ENCODE measurements at places on chromosomes 3 and 15. TPM values are rescaled to one million over a fixed set of nuclear protein-coding genes. Genes with fewer than 3 reads are reported as not detected.

- H3K27ac ChIP-seq = no peak overlapping the region
- peaks cover 9% of the 10 kb centered on the region for H3K4me1 ChIP-seq
- no peak overlapping the region for H3K4me3 ChIP-seq
- H3K27me3 ChIP-seq = no peaks in the 10 kb centered on the region
- H3K36me3 ChIP-seq = peaks cover 1% of the 10 kb centered on the region
Observed at GRCh38 chr15:68346979-68347378, 69.4 kb downstream of the FEM1B start.

DNA sequence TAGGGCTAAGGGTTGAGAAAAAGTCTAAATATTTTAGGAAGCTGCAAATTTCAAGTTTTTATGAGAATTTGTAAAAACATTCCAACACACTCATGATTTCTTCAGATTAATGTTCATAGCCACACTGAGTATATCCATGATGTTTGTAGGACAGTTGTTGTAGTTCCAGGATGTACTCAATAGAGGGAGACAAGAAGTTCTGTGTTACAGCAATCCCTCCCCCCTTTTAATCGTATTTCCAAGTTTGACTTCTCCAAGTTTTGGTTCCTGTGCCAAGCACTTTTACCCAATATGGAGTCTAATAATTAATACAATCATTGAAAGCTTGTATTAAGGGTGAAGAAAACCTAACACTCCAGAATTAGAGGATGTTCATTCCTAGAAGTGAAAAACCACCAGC is 143.4 kb downstream of the FEZF2 start:
- no peaks in the 10 kb centered on the region for H3K36me3 ChIP-seq
- DNase-seq = no peak
- no peak overlapping the region for H3K4me3 ChIP-seq
- H3K27me3 ChIP-seq = no peaks in the 10 kb centered on the region

GRCh38 chr3:43132193-43132592 is 26.3 kb upstream of the POMGNT2 start:
- H3K4me3 ChIP-seq = no peak overlapping the region
- H3K36me3 ChIP-seq = no peaks in the 10 kb centered on the region
- no peak overlapping the region for H3K27ac ChIP-seq
- peaks cover 3% of the 10 kb centered on the region for H3K27me3 ChIP-seq
- DNase-seq = no peak
- H3K4me1 ChIP-seq = no peaks in the 10 kb centered on the region

DNA sequence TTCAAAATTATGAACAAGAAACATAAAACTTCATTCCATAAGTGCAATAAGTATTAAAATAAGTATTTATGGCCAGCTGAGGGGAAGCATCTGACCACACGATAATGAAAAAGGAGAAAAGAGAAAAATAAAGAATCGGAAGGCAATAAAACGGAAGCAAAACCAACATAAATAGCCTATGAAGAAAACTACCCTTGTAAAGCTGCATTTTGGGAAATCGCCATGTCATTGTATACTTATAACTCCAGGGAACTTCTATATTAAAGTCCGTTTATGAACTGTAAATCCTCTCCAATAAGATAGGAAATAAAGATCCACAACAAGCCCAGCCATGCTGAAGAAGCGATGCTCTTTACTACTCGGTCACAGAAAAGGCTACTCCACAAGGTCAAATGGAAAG is 47.7 kb downstream of the MORC1 start:
- H3K4me3 ChIP-seq = no peak overlapping the region
- no peaks in the 10 kb centered on the region for H3K36me3 ChIP-seq

DNA sequence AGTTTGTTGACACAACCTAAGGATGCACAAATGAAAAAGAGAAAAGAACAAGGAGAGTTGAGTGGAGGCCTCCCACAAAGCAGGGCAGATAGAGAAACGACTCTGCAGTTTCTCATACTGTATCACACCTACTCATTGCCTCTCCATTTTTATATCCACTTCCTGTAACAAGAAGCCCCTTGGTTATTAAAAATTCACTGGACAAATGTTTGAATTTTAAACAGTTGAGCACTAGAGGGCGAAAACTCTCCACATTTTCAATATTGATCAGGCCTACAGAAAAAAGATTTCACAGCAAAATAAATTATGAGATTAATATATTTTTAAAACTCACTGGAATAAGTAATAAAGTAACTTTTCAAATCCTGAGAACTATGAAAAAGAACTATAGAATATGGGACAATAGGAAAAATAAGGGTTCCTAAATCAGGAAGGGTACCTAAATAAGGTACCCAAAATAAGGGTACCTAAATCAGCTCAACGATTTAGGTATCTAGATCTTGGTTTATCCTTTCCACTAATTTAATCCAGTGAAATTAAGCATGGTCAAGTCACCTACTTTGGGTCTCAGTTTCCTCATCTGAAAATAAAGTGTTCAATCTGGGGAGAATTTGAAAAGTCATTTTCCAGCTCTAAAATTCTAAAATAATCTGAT is 47.0 kb upstream of the PPIB start:
- H3K27me3 ChIP-seq = no peaks in the 10 kb centered on the region
- no peak overlapping the region for H3K27ac ChIP-seq
- peak; percentile 60 for DNase-seq
- peaks cover 17% of the 10 kb centered on the region for H3K36me3 ChIP-seq
- H3K4me3 ChIP-seq = no peak overlapping the region

DNA sequence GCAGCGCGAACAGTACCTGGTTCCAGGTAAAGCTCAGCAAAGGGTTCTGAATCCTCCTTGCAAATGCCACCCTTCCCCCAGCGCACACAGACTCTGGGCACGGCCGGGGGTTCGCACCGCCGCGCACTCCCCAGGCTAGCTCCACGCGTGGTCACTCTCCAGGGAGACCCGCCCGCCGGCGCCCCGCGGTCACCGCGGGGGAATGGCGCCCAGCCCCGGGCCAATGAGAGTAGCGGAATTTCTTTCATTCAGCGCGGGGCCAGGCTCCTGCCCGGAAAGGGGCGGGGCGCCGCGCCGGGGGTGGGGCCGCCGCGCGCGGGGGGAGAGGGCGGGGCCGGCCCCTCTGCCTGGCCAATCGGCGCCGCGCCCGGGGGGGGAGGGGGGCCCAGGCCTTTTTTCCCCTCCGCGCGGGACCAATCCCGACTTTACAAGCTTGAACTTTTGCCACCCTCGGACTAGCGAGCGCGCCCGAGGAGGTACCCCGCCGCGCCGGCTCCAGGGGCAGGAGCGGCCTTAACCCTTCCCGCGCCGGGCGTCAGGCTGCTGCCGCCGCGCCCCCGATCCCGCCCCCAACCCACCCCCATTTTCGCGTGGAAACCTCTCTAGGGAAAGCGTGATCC is 1.1 kb upstream of the SMAD6 start:
- DNase-seq = peak; percentile 96
- peak overlapping the region; percentile 90 for H3K4me3 ChIP-seq
- peak overlapping the region; percentile 78 for H3K27ac ChIP-seq
- H3K36me3 ChIP-seq = peaks cover 1% of the 10 kb centered on the region
- peaks cover 24% of the 10 kb centered on the region for H3K27me3 ChIP-seq
- peaks cover 19% of the 10 kb centered on the region for H3K4me1 ChIP-seq

- H3K27me3 ChIP-seq = peaks cover 24% of the 10 kb centered on the region
- DNase-seq = no peak
- H3K4me1 ChIP-seq = no peaks in the 10 kb centered on the region
- no peaks in the 10 kb centered on the region for H3K36me3 ChIP-seq
- no peak overlapping the region for H3K4me3 ChIP-seq
Observed at GRCh38 chr15:97652041-97652440, 308.5 kb upstream of the ARRDC4 start.

DNA sequence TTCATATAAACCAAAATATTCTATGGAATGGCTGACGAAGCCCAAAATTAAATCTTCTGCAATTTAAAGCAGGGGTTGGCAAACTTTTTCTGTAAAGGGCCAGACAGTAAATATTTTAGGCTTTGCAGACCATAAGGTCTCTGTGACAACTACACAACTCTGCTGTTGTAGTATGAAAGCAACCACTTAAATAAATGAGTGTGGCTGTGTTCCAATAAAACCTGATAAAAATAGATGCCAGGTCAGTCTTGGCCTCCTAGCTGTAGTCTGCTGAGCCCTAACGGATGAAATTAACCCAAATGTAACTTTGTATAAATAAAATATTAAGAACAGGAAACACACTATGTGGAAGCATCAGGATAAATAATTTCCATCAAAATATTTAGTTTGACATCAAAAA is 104.2 kb downstream of the FBXL22 start:
- no peak overlapping the region for H3K27ac ChIP-seq
- H3K27me3 ChIP-seq = no peaks in the 10 kb centered on the region
- no peak overlapping the region for H3K4me3 ChIP-seq
- H3K4me1 ChIP-seq = peaks cover 1% of the 10 kb centered on the region

DNA sequence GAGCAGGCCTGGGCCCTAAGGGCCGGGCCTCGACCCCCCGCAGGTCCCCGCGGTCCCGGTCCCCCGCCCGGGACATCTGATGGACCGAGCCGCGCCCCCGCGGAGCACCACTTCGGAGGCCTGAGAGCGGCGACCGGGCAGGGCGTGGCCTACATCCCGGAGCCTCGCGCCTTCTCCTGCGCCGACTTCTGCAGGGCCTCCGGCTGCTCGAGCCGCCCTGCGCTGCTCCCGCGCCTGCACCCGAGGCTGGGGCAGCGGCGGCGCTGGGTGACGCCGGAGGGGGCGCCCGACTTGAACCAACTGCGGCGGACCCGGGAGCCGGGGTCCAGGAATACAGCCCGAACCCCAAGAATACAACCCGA is 14.9 kb upstream of the GP9 start:
- peaks cover 40% of the 10 kb centered on the region for H3K27me3 ChIP-seq
- peak overlapping the region; percentile 3 for H3K4me3 ChIP-seq
- H3K27ac ChIP-seq = no peak overlapping the region
- peak; percentile 83 for DNase-seq
- no peaks in the 10 kb centered on the region for H3K4me1 ChIP-seq

DNA sequence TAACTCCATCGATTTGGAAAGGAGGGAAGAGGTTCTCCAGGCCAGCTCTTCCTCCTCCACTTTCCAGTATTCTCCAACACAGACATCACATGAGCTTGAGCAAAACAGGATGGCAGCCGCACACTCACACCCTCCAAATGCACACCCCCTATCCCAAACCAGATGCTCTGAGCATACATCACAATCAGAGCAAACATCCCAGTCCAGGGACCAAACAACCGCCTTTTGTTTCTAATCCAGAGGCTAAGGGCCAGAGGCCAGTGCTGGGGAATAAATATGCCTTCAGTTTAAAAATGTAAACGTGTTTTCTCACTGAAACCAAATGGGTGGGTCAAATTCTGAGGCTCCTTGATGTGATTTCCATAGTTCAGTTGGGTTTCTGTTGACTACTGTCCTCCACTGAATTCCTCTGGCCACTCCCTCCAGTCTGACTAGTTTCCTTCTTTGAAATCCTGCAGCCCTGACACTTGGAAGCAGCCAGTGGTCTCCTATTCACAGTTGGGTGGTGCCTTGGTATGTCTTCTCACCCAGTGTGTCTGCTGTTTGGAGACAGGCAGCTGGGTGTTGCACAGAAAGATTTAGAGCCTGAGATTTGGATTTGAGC is 19.2 kb upstream of the MFGE8 start:
- H3K4me1 ChIP-seq = no peaks in the 10 kb centered on the region
- H3K27me3 ChIP-seq = peaks cover 12% of the 10 kb centered on the region
- no peak overlapping the region for H3K4me3 ChIP-seq
- DNase-seq = no peak
- no peaks in the 10 kb centered on the region for H3K36me3 ChIP-seq
- no peak overlapping the region for H3K27ac ChIP-seq

GRCh38 chr3:25589783-25590258 is 74.9 kb downstream of the TOP2B start:
- DNase-seq = no peak
- no peak overlapping the region for H3K4me3 ChIP-seq
- no peaks in the 10 kb centered on the region for H3K36me3 ChIP-seq
- no peak overlapping the region for H3K27ac ChIP-seq
- no peaks in the 10 kb centered on the region for H3K27me3 ChIP-seq
- peaks cover 1% of the 10 kb centered on the region for H3K4me1 ChIP-seq

- H3K36me3 ChIP-seq = peaks cover 17% of the 10 kb centered on the region
- H3K4me1 ChIP-seq = peaks cover 24% of the 10 kb centered on the region
- peak overlapping the region; percentile 98 for H3K4me3 ChIP-seq
- H3K27me3 ChIP-seq = no peaks in the 10 kb centered on the region
Observed at GRCh38 chr3:112561484-112561733, 353 bp downstream of the ATG3 start.

- H3K27ac ChIP-seq = no peak overlapping the region
- no peak for DNase-seq
- H3K4me3 ChIP-seq = no peak overlapping the region
Observed at GRCh38 chr3:115855911-115856310, 232.6 kb downstream of the GAP43 start.

GRCh38 chr15:48119277-48119676 is 1.5 kb upstream of the SLC24A5 start:
- H3K27ac ChIP-seq = no peak overlapping the region
- no peak for DNase-seq
- no peak overlapping the region for H3K4me3 ChIP-seq
- H3K4me1 ChIP-seq = no peaks in the 10 kb centered on the region
- H3K36me3 ChIP-seq = no peaks in the 10 kb centered on the region

GRCh38 chr15:64046421-64047153 is at the start of gene DAPK2:
TSS of gene DAPK2 (minus strand) at chr15:64046485. CDS start at chr15:64040261, 6,224 bp downstream.
- peak; percentile 93 for DNase-seq
- H3K27ac ChIP-seq = peak within 1 kb of the TSS; percentile 25
- H3K27me3 ChIP-seq = peaks cover 34% of the 10 kb centered on the region
- H3K4me1 ChIP-seq = peaks cover 20% of the 10 kb centered on the region

DNA sequence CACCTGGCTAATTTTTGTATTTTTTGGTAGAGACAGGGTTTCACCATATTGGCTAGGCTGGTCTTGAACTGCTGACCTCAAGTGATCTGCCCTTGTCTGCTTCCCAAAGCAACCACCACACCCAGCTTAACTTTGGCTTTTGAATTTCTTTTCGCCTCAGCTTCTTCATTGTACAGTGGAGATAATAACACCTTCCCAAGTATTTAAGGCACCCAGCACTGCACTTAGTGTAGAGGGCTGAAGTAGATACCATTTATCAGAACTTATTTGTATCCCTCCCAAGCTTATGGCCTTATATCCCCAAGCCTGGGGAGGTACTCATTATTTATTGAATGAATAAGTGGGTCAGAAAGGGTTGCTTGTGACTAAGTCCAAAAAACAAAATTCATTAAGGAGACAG is 2.3 kb downstream of the SQOR start:
- H3K4me3 ChIP-seq = peak overlapping the region; percentile 100
- H3K4me1 ChIP-seq = peaks cover 58% of the 10 kb centered on the region
- DNase-seq = no peak
- no peaks in the 10 kb centered on the region for H3K27me3 ChIP-seq
- H3K27ac ChIP-seq = peak overlapping the region; percentile 94

GRCh38 chr3:39920271-39920670 is 110.9 kb downstream of the MYRIP start:
- H3K4me3 ChIP-seq = no peak overlapping the region
- no peaks in the 10 kb centered on the region for H3K4me1 ChIP-seq
- no peaks in the 10 kb centered on the region for H3K36me3 ChIP-seq
- no peak for DNase-seq
- no peaks in the 10 kb centered on the region for H3K27me3 ChIP-seq

Gene A4GNT
- not detected for total RNA-seq

Gene DNAH12
- not detected for total RNA-seq

Gene PPP2R3A
- total RNA-seq = 0.49 TPM

Gene EPHA6
- total RNA-seq = not detected

Gene HTR3E
- not detected for total RNA-seq

Gene GOLGA8T
- total RNA-seq = not detected

Gene SMC4
- 171 TPM for total RNA-seq

Gene B3GALNT1
- 3.3 TPM for total RNA-seq

Data from activated CD4-positive, alpha-beta T cell treated with anti-CD3 and anti-CD28 coated beads, Interleukin-2, amount 10 ng/mL, durations not matched to agents 24 days and 14 days (primary cell).